ENCODE measurements at places on chromosomes 12 and 14.

GRCh38 chr14:100108840-100109593, 43.8 kb downstream of the EVL start:
- DNase-seq: no peak

- no peak for DNase-seq
Measured at GRCh38 chr12:28216016-28216415, 25.8 kb downstream of the CCDC91 start.

GRCh38 chr12:101782273-101782731, 43.0 kb upstream of the SYCP3 start:
- no peak for DNase-seq

DNA sequence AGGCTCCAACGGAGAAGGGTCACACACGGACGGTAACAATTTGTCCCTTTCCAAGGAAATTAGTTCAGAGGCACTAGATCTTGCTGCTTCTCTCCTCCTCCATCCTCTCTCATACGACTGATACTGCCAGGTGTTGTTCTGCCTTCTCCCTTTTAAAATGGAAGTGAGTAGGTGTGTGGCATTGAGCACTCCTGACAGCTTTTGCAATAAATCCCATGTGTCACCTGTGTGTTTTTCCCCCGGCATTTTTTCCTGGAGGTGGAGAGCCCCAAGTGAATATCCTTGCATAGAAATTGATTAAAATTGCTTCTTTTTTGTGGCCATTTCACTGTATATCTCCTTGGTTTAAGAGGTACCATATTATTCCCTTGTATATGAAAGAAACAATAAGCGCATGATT, 26.2 kb upstream of the AKAP5 start:
- DNase-seq: no peak

DNA sequence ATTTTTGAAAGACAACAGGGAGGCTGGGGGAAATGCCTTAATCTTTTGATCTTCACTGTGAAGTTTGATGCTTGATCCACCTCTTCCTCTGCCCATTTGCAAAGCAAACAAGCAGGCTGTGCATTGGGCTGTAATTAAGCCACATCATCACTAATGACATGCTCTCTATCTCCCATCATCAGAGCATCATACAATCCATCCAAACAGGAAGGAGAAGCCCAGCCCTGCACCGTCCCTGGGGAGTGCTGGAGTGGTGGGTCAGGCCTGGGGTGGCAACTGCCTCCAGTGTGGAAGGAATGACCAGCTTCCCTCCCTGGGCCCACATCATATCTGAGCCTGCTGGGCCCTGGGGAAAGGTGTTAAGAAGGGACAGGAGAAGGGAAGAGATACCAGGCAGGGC, 6.9 kb upstream of the KRT74 start:
- DNase-seq: no peak

DNA sequence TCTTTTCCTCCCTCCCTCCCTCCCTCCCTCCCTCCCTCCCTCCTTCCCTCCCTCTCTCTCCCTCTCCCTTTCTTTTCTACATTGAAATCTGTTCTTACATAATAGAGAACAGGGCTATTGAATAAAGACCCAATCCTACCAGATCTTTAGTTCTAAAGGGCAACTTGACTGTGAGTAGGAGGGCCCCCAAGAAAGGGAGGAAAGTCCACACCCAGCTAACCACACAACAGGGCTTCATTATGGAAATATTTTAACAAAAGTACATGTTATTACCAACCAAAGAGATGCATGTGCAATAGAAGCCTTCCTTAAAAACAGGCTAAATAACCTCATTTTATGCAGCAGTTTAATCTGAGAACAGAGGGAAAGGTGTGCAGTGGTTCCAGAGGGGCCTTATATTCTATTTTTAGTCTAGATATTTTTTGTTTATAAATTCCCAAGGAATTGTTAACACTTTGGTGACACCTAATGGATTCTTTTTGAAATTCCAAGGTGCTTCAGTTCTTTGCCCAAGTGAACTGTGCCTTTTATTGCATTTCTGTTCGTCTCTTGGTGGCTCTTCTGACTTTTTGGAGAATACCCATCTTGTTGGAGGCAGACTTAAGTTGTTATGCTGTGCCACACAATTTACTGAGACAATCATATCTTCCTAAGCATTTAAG, 63.0 kb downstream of the GNS start:
- DNase-seq: peak; percentile 41

GRCh38 chr14:32217301-32217700, 14.2 kb upstream of the RNU6-8 start:
- no peak for DNase-seq

DNA sequence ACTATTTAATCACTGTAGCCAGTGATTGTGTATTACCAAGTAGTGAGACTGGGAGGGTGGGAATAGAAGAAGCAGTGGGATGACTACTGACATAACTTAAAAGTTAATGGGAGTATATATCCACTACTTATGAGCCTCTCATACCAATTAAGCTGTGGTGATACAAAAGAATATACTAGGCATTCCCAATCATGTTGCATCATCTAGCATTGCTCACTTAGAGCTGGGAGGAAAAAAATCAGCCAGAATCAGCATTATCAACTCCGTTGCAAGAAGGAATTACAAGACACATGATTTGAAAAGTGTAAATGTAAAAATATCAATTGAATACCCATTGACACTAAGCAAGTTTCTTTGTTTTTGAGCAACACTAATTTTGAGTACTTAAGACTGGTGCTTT, 745 bp upstream of the PPP1R36 start:
- no peak for DNase-seq

DNA sequence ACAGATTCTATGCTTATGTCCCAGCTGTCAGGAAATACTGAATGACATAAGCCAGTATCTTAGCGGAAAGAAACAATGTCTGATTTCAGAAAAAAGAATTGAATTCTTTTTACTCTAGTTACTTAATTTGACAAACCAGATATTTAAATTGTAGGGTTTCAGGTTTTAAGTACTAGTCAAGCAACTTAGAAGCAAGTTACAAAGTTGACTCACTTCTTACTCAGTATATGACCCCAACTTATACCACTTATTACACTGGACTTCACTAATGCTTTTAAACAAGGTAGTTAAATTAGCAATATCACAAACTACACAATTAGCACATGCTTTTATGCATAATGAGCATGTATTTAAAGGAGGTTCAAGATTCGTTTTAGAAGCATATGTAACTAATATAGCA, 7.1 kb downstream of the GMFB start:
- no peak for DNase-seq

- DNase-seq: no peak
Measured at GRCh38 chr12:117038919-117039318, 60.3 kb downstream of the TESC start.

DNA sequence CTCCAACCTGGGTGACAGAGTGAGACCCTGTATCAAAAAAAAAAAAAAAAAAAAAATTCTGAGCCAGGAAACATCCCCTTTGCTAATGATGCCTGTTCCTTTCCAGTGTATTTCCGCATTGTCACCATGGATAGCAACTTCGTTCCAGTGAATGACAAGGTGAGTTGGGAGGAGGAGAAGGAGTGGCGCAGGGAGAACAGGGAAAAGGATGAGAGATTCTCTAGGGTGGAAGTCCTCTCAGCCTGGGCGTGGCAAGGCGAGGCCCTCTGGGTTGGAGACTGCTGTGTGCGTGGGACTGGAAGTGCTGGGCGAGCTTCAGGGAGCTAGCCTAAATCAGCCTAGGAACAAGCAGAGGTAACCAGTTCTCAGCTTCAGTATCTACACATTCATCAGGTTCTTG, 7.2 kb downstream of the A2ML1 start:
- DNase-seq: no peak

- no peak for DNase-seq
Measured at GRCh38 chr12:132100306-132101065, 43.6 kb downstream of the DDX51 start.

DNA sequence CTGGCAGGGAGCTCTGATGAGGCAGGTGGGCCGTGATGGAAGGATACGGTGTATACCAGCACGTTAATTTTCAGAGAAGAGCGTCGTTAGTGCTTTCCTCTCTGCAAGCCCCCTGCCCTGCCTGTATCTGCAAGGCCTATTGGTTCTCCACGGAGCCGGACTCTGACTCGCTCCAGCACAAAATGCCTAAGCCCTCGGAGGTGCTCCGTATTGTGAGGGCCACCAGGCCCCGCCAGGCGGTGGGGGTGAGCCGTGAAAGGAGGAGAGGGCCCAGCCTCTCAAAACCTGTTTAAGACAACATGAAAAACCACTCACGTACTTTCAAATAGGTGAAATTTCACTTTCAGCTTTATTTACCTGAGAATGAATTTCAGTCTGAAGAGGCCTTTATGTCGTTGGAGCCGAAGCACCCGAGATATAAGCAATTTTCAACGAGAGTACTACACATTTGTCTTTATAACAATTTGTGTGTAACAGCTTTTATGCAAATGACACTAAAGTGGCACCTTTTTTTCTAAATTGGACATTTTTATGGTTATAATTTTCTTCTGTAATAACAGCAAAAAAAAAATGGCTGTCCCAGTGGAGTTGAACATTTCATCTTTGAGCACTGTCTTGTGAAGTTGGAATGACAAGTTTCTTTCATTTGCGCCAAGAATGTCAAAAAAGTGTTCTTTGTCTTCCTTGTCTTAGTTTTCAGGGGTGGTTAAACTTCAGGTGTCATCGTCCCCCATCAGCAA, 749.5 kb downstream of the VRK1 start:
- no peak for DNase-seq

DNA sequence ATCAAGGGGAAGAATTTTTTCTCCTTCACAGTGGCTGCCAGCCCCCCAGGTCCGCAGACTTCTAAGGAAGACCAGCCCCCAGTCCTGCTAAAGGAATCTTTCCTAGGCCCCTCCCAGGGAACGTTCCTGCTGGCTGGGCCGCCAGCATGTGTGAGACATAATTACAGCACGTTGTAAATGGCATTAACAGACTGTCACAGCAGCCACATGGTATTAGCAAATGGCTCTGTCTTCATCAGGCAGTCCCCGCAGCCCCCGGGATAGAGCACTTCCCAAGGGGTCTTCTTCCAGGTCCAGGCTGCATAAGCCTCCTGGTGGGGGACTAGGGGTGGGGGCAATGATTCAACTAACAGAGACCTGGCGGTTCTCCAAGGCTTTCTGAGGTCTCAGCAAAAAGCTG, 34.9 kb upstream of the FAM222A start:
- DNase-seq: no peak

DNA sequence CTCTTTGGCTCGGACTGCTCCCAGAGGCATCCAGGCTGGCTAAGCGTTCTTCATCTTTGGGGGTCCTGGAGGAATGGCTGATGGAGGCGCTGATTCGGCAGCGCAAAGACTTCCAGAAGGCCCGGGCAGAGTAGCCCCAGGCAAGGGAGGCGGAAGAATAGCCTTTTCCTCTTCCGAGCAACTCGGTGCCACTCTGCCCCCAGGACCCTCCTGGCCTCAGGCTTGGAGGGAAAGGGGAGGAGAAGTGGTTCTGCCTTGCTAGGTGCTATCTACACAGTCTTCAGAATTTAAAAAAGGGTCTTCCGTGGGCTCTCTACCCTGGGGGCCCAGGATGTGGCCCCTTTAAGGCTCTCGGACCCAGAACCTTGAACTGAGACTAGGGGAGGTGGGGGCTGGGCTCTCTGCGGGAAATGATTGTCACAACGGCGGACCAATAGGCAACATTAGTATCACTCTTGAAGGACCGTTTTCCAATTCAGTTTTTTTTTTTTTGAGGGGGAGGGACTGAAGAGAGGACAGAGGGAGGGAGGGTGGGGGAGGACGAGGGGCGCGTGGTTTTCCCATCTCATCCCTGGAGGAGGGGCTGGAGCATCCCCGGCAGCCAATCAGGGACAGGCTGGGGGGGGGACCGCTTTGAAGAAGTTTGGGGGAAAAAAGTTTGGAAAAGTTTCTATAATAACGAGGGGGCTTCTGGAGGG, at the start of gene NFATC4:
Gene NFATC4, plus strand, starts transcription at position 671 of the 698 bp plus-strand sequence. CDS start 157 bp downstream, outside the sequence.
- peak; percentile 50 for DNase-seq

DNA sequence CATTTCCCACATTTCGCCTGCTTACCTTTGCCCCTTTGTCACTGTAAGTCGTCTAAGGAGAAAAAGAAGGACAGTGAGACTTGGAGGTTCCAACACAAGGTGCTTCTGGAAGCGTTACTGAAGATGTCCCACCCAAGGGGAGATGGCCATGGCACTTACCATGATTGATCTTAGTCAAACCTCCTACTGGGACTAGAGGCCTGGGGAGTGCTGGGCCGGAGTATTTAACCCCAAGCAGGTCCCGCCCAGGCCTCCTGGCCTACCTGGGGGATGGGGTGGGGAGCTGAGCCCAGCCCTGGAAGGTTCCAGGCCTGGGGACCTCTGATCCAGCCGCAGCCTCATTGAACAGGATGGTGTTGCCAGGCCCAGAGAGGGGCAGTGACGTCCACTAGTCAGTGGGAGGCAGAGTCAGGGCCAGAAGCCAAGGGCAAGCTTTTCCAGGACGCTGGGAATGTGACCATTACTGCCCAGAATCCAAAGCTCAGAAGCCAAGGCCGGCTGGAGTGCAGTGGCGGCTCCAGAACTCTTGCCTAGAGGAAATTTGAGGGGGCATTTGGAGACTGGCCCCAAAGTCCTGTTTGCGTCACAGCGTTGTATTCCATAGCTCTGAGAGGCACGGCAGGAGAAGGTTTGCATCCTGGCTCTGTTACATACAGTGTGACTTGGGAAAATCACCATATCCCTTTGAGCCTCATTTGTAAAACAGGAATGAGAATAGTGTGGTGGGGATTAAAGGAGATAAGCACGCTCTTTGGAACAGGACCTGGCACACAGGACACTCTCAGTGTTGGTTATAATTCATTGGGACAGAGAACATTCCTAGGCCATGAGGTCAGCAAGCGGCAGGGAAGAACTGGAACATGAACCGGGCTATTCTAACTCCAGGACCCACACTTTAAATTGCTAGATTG, at the start of gene HPD:
Gene HPD, minus strand, starts transcription at position 198 of the 911 bp plus-strand sequence. Its CDS starts 36 bp downstream, at position 162.
- DNase-seq: peak; percentile 58

GRCh38 chr12:79055926-79056674, 191.5 kb downstream of the SYT1 start:
- DNase-seq: no peak

- no peak for DNase-seq
Measured at GRCh38 chr12:132243596-132244310, 85.6 kb downstream of the GALNT9 start.

- DNase-seq: no peak
Measured at GRCh38 chr12:77486872-77487271, 343.8 kb upstream of the NAV3 start.

DNA sequence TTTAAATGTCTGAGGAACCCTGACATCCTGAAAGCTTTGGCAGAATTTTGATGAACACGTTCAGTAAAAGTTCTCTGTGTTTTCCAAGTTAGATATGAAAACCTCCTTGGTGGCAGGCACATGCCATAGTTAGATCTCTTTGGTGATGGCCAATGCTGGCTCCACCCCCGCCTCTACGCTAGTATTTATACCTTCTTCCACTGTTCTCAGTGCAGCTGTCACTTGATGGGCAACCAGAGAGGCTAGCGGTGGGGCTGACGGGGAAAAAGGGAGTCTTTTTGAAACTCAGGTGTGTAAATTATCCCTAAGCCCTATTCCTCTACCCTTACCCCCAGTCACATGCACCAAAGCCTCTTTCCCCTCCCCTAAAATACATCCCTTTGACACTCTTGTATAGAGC, 32.1 kb downstream of the PPP1R36 start:
- no peak for DNase-seq

- DNase-seq: no peak
Measured at GRCh38 chr12:95326445-95326844, 108.8 kb downstream of the VEZT start.

Data from COLO829 (cell line).